ENCODE measurements at places on chromosomes 3 and 15.

GRCh38 chr15:58357529-58358476, 74.0 kb upstream of the LIPC start:
- DNase-seq: no peak

DNA sequence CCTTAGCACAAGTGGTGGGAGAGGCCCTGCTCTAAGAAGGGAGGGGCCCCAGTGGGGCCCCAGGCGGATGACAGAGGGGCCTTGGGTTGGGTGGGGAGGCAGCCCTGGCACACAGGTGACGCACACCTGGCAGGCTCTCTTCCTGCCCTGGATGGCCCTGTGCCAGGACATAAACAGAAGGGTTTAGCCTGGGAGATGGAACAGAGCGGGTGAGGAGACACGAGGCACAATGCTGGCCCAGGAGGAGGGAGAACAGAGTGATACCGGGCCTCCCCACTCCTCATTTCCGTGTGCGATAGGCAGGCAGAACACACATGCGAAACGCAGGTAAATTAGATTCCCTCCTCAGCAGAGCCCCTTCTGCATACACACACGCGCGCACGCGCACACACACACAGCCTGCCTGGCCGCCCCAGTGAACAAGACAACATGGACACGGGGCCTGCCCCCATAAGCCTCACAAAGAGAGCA, 39.8 kb downstream of the IDH2 start:
- no peak for DNase-seq

DNA sequence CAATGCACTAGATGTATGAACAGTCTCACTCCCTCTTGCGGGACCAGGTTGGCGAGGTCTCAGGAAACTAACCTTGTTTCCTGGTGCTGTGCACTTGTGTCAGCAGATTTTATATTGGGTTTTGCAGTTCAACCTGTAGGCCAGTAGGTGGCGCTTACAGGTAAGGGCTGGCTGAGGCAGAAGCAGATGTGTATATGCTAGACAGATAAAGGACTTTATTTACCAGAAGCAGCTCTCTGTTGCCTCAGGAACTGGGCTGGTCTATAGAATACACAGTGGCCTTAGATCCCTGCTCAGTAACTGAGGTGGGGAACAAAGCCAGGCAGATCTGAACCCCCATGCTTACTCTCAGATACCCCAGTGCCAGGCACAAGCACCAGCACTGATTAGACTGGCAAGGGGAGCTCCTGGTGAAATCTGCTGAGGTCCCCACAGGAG, 296.8 kb downstream of the DOCK3 start:
- DNase-seq: peak; percentile 36

- no peak for DNase-seq
Observed at GRCh38 chr3:38003817-38004414, 13.3 kb downstream of the VILL start.

- DNase-seq: no peak
Observed at GRCh38 chr3:115470254-115470653, 153.1 kb upstream of the GAP43 start.

DNA sequence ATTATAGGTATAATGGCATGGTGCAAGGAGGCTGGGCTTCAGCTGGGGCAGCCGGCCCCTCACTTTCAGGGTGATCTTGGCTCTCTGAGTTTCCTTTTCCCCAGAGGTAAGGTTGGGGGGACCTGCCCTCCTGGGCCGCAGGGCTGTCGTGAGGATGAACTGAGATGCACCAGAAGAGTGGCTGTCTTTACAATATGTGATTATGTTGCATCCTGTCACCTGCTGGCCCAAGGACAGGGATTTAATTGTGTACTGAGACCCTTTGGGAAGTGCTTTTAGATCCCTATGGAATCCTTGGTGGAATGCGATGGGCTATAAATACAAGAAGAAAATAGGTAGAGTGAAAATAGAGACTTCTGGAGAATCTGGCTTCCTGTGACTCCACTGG, 22.1 kb downstream of the ANAPC13 start:
- DNase-seq: no peak

- no peak for DNase-seq
Observed at GRCh38 chr3:113890256-113890900, 51.8 kb downstream of the GRAMD1C start.

DNA sequence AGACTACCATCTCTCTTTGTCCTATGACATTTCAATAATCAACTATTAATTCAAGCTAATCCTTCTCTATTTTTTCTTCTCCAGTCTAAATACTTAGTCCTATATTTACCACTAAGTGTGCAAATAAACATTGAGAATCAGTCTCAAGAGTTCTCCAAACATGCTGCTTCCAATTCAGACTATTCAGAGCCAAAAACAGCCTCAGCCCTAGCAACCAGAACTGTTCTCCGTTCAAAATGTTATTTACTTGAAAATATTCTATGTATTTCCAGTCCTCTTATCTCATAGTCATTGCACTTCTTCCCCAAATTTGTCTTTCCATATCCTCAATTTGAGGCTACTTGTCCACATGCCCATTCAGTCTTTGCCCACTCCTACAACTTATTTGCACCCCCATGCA, 805.5 kb downstream of the IGSF11 start:
- DNase-seq: no peak

- no peak for DNase-seq
Observed at GRCh38 chr3:59234884-59235633, 185.2 kb upstream of the CFAP20DC start.

DNA sequence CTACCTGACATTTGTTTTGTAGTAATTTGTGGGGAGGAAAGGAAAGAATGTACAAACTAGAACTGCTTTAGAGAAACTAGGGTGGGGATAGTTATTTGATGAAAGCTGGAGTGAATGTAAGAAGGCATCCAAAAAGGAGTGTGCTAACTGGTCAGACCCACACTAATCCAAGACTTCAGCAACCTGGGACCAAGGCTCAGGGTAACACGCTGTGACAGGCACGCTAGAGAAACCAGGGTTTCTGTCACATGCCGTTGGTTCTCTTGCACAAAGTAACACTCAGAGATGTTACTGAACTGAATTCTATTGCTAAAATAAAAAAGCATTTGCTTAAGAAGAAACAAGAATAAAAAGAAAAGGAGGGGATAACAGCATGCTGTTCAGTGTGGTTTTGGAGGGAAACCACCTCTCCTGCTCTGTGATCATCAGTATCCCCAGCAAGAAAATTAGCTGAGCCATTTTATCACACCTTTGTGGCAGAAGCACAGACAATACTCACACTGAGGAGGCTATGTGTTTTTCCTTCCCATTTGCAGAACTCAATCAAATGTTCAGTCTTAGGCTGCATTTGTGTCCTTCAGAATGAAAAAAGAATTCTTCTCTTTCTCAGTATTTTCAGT, 2.8 kb upstream of the CCDC80 start:
- DNase-seq: no peak

GRCh38 chr15:92416557-92416956, 22.9 kb downstream of the ST8SIA2 start:
- DNase-seq: no peak

- no peak for DNase-seq
Observed at GRCh38 chr3:152350139-152350538, 81.4 kb downstream of the MBNL1 start.

DNA sequence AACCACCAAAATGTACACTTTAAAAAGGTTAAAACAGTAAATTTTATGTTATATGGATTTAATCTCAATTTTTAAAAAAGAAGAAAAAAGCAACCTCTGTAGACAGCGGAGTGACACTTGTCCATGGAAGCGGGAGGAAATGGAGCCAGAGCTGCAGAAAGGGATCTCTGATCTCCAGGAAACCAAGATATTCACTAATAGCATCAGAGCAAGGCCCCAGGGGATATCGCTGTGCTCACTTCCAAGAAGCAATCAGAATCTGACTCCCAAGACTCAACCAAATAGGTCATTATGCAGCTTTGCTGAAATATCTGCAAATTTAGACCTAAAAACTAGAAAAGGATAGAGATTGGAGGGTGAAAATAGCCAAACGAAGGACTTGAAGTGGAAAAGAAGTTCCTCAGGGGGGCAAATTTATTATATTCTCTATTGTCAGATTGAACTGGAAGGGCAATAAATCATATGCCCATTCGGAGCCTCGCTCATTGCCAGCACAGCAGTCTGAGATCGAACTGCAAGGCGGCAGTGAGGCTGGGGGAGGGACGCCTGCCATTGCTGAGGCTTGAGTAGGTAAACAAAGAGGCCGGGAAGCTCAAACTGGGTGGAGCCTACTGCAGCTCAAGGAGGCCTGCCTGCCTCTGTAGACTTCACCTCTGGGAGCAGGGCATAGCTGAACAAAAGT, 62.0 kb upstream of the ATP2C1 start:
- no peak for DNase-seq

DNA sequence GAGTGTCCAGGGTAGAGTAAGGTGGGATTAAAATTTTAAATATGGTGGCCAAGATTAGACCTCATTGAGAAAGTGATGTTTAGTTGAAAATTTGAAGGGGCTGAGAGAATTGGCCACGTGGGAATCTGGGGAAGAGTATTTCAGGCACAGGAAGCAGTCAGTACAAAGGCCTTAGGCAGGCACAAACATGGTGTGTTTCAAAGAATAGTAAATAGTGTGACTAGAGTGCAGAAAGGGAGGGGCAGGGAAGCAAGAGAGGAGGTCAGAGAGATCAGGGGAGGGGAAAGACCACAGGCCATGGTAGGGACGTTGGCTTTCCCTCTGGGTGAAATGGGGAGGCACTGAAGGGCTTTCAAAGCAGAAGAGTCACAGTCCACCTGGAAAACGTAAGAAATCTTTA, 36.6 kb upstream of the POMGNT2 start:
- DNase-seq: no peak

- DNase-seq: no peak
Observed at GRCh38 chr3:197600796-197601565, 45.2 kb upstream of the BDH1 start.

DNA sequence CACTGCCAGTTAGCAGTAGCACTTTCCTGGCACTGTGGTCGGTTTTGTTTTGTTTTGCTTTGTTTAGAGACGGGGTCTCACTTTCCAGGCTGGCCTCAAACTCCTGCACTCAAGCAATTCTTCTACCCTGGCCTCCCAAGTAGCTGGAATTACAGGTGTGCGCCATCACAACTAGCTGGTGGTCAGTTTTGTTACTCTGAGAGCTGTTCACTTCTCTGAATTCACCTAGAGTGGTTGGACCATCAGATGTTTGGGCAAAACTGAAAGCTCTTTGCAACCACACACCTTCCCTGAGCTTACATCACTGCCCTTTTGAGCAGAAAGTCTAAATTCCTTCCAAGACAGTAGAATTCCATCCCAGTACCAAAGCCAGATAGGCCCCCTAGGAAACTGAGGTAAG, 22.6 kb downstream of the CLDN18 start:
- no peak for DNase-seq

- DNase-seq: peak; percentile 43
Observed at GRCh38 chr3:142888481-142889211, at the start of gene PCOLCE2. TSS of gene PCOLCE2 (minus strand) at chr3:142889083. CDS start at chr3:142888896, 187 bp downstream.

- no peak for DNase-seq
Observed at GRCh38 chr15:85097250-85097649, 115.6 kb downstream of the PDE8A start.

DNA sequence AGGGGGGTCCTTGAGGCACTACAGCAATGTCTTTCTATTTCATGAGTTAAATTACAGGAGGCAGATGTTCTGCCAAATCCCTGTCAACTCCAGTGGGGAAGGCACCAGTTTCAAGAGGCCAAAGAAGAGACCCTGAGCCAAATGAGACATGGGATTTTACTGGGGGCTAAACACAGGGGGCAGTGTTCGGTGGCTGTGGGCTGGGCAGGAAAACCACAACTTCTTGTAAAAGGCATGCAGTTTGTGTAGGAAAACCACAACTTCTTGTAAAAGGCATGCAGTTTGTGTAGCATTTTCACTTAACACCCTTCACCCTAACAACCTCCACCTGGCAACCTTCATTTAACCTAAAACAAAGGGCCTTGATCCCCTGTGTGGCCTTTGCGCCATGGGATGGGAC, 61.0 kb downstream of the POLR2M start:
- no peak for DNase-seq

GRCh38 chr3:123660141-123660675, 75.4 kb upstream of the HACD2 start:
- no peak for DNase-seq

- DNase-seq: no peak
Observed at GRCh38 chr15:59349680-59350420, 22.8 kb downstream of the MYO1E start.

DNA sequence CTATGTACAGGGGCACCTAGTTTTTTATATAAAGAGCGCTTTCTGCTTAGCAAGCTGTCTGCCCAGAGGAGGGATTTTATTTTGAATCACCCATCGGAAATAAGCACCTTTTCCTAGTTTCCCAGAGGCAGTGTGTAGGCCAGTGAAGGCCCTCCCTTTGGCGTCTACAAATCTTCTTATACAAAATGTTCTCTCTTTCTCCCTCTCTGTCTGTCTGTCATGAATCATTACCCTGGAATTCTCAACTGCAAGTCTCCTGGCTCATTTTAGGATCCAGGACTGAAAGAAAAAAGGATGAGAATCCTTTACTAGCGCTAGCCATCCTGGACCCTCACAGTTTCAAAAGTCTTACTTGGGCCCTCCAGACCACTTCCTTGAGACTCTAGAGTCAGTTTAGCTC, 728.1 kb downstream of the OTOL1 start:
- no peak for DNase-seq
